ENCODE measurements at places on chromosomes 1 and 21.

DNA sequence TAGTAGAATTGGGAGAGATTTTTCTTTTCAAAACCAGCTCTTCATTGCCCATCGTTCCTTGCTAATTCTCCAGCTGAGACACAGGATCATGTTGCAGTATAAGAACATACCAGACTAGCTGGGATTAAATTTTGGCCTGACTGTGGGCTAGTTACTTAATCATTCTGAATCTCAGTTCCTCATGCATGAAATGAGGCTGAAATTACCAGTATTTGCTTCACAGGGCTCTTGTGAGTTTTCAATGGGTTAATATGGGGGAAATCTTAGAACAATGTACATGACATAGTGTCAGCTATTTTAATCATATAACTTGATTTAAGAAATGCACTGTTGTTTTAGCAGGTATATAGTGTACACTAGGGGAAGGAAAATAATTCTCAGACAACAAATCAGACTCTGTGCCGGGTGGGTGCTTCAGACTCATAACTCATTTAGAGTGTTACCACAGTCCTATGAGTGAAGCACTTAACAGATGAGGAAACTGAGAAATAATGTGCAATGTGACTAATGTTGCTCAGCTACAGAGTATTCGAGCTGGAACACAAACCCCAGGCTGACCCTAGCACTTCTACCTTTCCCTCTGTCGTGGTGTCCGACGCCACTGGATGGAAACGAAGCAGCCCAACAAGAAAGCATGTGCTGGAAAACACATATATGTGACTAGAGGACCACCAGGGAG is 137.6 kb upstream of the SGIP1 start:
- no peak for DNase-seq

DNA sequence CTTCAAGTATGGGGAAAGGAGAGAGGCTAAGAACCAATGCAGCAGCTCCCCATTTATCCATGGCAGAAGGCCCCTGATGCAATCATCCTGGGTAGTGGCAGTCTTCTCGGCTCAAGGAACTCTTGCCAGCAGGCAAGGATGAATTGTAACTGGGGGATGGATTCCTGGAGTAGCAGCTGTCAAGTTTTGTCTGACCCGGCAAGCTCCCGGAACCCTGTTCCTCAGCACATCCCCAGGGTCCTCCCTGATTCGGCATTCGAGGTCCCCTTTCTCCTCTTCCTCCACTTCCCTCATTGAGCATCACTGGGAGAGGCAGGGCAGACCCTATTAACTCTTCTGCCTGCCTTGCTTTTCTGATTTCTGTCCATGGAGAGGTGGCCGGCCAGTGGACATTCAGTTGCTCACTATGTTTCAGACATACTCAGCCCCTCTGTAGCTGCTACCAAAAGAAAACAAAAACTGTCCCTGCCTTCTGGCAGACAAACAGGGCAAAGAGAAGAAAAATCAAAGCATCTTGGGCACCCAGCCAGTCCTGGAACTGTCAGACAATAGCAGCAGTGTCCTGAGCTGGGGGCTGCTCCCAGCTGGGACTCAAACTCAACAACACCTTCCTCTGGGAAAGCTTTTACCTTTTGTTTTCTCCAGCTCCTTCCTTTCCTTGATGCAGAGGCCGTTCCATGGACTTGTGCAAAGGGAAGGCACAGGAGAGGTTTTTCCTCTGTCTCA is 5.6 kb upstream of the PTCH2 start:
- DNase-seq = no peak

GRCh38 chr1:46333300-46334029 is 7.1 kb upstream of the NSUN4 start:
- DNase-seq = no peak

- no peak for DNase-seq
Measured at GRCh38 chr1:27349784-27350662, 8.2 kb downstream of the SYTL1 start.

- DNase-seq = no peak
Measured at GRCh38 chr1:35499652-35500176, 57.5 kb downstream of the KIAA0319L start.

GRCh38 chr1:40314721-40315238 is 2.3 kb downstream of the COL9A2 start:
- DNase-seq = no peak

GRCh38 chr1:82632155-82632554 is 831.4 kb downstream of the ADGRL2 start:
- no peak for DNase-seq
